Stimulated activated CD4-positive, alpha-beta T cell treated with anti-CD3 and anti-CD28 coated beads, Interleukin-15, amount 100 ng/mL, for 48 hours (primary cell): ENCODE measurements at places on chromosomes 5 and 9.
A peak's percentile ranks its signal among the peaks of the same experiment; 100 is the strongest.

DNA sequence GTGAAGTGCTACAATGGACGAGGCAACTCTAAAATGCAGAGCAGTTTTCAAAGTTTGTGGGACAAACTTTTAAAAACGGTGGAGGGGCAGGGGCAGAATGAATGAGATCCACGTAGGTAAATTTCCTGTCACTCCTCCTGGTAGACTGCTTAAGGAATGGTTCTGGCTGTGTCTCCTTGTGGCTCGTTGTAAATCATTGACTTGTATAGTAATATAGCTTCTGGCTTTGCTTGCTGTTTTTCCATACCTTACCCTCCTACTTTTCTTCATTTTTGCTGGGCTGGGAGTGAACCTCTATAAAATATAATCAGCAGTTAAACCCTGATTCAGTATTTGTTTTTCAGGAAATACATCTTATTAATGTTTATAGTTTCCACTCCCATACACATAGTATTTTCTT lies 235.7 kb downstream of the TUSC1 start:
- DNase-seq: no peak

- no peak for DNase-seq
These were observed 11.1 kb downstream of the CCDC187 start for GRCh38 chr9:136292591-136293448.

DNA sequence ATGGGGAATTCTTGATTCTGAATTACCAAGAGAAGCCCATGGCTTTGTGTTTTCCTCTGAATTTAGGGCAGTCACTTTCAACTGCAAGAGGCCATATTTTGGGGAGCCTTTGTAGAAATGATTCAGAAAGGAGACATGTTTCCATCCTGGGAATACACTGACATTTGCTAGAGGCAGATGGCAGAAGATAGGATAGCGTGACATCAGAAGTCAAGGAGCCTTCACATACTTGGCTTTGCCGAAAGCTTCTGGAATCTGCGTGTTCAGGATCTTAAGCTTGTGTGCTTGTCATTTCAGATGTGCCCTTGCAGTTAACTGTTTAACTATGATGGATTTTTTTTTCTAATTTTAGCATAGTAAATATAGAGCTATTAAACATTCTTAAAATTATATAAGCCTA lies 296.2 kb downstream of the ARHGEF28 start:
- DNase-seq: no peak

GRCh38 chr9:133514460-133515239 lies 10.1 kb downstream of the MYMK start:
- no peak for DNase-seq

DNA sequence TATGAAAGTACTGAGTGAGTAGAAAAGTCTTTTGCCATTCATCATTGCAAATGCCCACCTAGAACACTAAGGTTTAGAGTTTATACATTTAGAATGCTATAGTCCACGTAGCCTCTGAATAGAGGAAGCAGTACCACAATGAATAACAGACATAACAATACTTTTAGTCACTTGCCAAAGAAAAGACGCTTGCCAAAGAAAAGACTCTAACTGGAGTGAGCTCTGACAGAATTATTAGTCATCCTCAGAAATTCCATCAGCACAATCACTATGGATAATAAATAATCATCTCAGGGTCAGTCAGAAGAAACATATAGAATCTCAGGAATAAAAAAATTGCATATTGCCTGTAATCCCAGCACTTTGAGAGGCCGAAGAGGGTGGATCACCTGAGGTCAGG lies 168.5 kb upstream of the TARS1 start:
- DNase-seq: no peak

DNA sequence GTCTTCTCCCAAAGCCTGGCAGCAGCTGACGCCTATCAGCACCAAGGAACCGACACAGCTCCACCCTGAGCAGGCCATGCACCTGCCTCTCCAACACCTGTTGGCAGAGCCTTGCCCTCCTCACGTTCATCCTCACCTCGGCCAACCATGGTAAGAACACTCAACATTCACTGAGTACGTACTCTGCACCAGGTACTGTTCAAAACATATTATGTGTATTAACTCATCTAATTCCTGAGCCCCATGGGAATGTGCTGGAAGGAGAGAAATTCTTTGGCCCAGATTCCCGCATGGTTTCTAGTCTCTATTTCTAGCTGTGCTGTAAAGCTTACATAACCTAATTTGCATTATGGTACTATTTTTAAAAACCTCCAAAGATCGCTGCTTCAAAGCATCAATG lies 86.1 kb downstream of the GPR21 start:
- DNase-seq: no peak

- no peak for DNase-seq
These were observed 12.4 kb downstream of the POLK start for GRCh38 chr5:75524071-75524470.

DNA sequence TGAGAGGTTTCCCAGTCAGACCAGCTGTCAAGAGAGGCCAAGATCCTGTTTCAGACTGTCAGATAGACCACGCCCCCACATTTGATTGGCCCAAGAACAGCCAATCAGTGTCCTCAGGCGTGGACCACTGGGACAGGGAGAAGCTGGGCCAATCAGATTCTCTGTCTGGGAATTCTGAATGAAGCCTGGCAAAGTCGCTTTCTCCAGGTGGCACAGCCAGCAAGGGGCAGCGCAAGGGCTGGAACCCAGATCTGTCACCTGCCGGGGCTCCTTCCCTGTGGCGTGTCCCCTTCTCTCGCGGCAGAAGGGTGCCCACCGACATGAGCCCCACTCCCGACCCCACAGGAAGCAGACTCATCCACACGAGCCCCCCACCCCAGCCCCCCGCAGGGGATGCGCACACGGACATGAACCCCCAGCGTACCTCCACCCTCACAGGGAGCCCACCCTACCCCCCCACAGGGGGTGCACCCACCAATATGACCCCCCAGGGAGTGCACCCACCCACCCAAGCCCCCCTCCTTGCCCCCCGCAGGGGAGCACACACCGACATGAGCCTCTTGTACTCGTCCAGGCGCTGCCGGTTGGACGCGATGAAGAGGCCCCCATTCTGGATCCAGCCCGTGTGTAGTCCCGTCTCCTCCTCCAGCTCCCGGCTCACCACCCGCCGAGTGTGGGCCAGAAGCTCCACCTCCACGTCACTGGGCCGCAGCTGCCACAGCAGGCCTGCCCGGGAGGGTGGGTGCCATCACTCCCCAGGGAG lies 6.1 kb downstream of the SARDH start:
- no peak for DNase-seq

DNA sequence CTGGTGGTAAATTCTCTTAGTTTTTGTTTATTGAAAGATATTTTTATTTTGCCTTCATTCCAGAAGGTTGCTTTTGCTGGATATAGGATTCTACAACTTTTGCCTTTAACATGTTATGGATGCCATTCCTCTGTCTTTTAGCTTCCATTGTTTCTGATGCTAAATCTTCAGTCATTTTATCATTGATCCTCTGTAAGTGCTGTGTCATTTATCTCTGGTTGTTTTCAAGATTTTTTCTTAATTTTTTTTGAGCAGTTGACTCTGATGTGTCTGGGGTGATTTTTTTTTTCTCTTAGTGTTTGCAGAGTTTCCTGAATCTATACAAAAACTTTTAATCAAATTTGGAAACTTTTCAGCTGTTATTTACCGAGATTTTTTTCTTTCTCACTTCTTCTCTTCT lies 6.4 kb downstream of the CARD6 start:
- no peak for DNase-seq

GRCh38 chr5:81994679-81995078 lies 22.9 kb downstream of the ATG10 start:
- no peak for DNase-seq

GRCh38 chr5:167232675-167233311 lies 1058.7 kb upstream of the WWC1 start:
- DNase-seq: no peak

DNA sequence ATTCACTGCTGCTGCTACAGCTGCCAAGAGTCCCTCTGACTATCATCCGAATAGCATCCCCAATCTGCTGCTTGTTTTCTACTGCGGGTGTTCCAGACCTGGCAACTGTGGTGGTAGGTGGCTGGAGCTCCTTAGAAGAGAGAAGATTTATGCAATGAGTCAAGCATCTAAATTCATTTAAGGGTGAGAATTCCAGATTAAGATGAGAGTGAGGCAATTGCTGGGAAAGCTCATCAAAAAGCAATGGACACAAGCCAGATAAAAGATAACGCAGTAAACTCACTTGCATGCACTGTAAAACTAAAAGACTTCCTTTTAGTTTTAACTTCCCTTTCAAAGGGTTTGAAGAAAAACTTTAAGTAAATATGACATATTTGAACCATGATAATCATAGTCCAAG lies 3.9 kb downstream of the PLK2 start:
- no peak for DNase-seq

DNA sequence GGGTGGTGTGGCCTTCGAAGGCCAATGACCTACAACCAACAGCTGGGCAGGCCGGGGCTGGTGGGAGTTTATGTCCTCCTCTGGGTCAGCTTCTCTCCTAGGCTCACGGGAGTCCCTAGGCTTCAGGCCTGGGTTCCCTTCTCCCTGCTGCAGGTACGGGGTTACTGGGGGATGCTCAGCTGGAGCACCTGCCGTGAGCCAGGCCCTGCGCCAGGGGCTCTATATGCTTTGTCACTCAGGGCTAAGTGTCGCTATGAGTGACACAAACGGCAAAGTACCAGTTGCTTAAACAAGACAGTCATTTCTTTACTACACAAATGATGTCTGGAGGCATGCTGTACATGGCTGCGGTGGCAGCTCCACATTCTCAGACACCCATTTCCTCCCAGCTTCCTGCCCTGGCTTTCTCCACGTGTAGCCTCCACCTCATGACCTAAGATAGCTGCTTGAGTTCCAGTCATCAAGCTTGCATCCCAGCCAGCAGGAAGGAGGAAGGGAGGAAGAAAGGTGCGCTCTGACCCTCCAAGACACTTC lies 22.5 kb upstream of the NINJ1 start:
- peak; percentile 50 for DNase-seq

- no peak for DNase-seq
These were observed 6.7 kb upstream of the CDH6 start for GRCh38 chr5:31186672-31187267.

DNA sequence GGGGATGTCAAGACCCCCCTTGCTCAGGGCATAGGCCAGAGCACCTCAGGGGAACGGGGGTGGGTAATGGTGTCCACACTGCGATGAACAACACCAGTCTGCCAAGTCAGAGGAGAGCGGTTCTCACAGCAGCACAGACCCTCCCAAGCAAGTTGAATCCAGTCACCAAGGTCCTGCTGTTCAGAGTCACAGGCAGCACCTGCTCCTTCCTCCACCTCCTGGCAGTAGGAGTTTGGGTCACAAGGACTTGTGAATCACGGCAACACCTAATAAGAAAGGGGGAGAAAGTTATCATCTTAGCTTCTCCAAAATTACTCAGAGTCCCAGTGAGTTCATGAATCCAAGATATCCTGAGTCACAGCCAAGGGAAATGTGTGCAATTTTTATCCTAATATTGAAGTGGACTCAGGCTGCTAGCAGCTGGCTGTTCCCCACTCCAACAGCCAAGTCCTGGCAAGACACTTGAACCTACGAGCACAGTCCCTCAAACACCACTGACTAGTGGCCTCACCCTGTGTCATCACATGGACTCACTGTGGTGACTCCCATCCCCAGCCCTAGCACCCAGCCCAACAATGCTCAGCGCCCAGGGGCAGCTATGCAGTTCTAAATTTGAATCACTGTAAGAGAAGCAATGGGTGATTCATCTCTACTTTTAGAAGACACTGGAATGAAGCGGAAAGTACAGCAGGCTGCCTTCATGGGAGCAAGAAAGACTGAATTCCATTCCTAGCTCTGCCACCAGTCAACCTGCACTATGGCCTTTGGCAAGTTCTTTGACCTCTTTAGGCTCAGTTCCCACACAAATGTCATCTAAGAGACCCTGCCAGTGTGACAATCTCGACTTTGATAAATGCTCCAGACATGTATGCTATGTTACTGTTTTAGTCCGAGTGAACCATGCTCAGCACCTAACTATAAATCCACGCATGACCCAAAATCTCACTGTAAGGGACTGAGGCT lies 113.7 kb downstream of the KLHL3 start:
- DNase-seq: no peak

- DNase-seq: no peak
These were observed 612.5 kb downstream of the EFNA5 start for GRCh38 chr5:107058235-107058634.

DNA sequence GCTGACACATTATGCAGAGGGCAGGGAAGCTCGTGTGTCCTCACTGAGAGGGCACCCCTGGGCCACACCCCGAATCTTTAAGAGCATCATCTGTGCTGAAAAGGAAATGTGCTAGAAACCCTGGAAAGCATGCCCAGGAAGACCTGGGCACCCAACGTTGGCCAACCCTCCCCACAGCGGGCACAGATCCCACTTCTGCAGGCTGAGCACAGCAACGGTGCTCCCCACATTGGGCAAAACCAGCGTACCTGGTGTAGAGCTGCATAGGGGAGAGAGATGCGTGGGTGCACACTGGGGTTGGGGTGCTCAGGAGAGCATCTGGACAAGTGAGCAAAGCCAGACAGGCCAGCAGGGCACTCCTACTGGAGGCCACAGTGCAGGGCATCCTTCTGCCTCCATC lies 32.6 kb downstream of the ROR2 start:
- no peak for DNase-seq

DNA sequence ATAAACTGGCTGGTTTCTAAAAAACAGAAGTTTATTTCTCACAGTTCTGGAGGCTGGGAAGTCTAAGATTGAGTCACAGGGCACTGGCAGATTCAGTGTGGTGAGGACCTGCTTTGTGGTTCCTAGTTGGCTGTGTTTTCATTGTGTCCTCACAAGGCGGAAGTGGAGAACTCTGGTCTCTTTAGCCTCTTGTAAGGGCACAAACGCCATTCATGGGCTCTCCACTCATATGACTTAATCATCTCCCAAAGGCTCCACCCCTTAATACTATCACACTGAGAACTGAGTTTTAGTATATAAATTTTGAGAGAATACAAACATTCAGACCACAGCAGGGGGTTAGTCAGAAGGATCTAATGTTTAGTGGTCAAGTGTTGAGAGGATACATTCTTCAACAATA lies 208.2 kb downstream of the SEC61B start:
- no peak for DNase-seq

GRCh38 chr9:85897848-85898247 lies 43.1 kb upstream of the NAA35 start:
- no peak for DNase-seq
